ENCODE measurements at places on chromosomes 7 and 10.

DNA sequence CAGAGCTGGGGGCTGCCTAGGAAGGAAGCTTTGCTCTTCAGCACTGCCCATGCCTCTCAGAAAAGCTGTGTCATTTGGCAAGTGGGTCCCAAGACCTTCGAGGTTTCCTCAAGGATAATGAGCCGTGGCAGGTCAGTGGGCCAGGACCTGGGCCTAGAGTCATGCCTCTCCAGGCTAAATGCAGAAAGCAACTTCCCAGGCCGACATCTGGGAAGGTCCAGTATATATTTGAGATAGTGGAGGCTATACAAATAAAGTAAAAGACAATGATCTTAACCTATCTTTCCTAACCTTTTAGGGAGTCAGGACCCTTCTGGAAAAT, 2.4 kb upstream of the HOXA10 start:
- no peak for DNase-seq

DNA sequence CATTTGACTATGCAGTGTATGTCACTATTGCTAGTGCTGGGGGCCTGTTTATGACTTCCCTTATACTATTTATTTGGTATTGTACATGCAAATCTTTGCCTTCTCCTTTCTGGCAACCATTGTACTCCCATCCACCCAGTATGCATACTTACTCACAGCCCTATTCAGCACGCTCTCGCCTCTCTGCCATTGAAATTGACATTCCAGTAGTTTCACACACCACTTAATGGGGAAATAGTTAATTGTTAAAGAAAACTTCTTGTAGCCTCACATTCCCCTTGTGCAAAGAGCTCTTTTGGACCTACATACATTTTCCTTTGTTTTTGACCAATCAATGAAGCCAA, 9.9 kb downstream of the CLDN12 start:
- DNase-seq = no peak

DNA sequence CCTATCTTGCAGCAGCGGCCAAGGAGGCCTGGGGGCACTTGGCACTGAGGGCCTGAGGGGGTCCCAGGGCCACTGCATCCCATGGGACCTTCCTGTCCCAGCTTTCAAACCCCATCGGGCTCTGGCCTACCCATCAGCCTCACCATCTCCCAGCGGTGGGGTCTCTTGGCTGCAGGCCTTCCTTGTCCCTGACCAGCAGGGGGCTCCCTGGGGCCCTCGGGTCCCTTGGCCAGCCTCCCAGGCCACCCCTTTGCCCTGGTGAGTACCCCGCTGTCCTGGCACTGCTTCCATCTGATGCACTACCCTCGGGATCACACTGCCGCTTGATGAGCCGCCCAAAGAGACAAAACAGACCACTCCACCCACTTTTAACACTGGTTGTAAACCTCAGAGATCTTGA, 43.5 kb downstream of the YKT6 start:
- peak; percentile 33 for DNase-seq

GRCh38 chr10:93255546-93255945, 181.9 kb downstream of the CYP26A1 start:
- DNase-seq = no peak

DNA sequence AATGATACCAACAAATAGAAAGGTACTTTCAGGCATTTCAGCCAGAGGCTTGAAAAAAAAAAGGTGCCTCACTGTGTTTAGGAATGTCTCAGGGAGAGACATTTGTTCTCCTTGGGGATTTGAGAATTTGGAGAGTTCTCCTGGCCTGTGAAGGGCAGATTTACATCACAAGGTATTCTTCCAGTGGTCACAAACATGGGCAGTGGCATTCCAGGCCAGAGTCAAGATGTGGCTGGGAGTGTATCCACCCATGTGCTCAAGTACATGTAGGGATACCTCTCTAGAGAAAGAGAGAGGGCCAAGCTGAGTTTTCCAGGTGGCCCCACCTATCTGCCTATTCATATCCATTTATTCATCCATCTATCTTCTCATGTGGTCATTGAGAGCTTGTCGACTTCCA, 253.8 kb downstream of the LRMDA start:
- DNase-seq = no peak

DNA sequence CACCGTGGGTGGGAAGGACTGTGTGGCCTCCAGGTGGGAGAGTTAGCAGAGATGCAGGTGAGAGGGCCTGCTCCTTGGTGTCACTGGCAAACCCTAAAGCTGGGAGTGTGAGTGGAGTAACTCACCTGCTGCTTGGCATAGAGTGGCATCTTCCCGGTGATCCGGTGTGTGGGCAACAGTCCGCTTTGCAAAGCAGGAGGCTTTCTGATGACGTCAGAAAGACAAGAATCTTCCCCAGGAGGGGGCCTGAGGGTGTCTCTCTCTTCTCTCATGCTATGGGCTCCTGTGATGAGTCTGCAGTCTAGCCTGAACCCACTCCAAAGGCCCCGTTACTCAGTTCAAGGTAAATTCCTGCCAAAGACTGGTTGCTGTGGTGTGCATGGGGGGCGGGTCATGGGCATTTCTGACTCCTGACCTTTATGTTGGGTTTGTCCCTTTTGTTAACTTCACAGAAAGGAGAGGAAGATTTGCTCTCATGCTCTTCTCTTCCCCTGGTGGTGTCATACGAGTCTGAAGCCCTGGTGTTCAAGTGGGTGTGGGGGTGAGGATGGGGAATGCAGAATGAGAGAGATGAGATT, 187.9 kb downstream of the GATA3 start:
- no peak for DNase-seq

- DNase-seq = no peak
Observed at GRCh38 chr7:41306486-41306885, 396.4 kb downstream of the INHBA start.

- DNase-seq = no peak
Observed at GRCh38 chr7:140295224-140295738, 103.0 kb downstream of the SLC37A3 start.

DNA sequence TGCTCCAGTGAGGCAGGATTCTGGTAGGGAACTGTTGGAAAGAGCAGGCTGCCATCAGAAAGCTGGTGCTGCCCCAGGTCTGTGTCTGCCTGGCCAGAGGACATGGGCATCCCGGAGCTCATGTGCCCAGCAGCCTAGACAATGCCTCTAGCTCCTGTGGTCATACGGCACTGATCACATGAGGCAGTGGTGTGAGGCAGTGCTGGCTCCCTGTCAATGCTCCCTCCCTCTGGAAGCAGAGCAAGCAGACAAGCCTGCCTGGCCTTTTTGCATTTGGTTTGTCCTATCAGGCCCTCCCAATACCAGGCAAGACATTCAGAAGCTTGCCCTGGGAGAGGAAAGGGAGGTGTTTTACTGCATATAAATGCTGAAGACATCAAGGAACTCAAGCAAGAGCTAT, 19.5 kb upstream of the MMP21 start:
- DNase-seq = no peak

GRCh38 chr7:43295429-43295828, 183.0 kb downstream of the HECW1 start:
- no peak for DNase-seq

DNA sequence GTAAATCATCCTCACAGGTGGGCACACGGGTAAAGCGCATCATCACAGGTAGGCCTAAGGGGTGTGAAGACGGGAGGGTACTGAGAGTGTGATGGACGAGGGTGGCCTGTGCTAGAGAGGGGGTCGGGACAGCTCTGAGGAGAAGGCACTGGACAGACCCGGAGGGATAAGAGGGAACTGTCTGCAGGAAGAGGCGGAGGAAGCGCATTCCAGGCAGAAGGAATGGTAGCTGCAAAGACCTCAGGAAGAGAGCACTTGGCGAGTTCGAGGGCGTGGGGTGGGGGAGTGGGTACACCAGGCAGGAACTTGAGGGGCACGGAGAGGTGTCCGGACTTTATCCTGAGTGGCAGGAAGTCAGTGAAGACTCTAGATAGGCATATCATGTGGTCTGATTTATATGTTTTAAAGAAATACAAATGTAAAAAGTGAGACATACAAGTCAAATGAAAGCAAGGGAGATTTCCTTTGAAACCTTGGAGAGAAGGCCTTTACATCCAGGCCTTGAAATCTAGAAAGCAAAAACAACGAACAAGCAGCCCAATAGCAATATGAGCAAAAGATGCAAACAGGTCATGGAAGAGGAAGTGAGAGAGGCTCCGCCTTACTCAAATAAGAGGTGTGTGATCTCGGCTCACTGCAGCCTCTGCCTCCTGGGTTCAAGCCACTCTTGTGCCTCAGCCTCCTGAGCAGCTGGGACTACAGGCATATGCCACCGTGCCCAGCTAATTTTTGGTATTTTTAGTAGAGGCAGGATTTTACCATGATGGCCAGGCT, 3.6 kb downstream of the LHPP start:
- DNase-seq = no peak

DNA sequence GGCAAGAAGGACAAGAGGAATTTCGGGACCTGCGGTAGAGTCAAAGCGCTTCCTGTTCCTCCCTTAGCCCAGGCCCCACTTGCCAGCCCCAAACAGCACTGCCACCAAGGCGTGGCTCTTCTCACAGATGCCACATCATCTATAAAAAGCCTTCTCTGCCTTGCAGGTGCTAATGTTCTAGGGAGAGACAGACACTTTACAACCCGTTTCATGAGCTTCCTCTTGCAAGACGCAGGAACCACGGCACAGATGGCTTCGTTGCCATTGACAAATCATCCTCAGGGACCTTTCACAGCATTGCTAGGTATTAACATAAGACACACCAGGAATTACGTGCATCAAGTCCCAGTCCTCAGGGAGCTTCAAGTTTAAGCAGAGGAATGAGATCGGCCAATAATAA, 180.9 kb downstream of the JCAD start:
- DNase-seq = no peak

DNA sequence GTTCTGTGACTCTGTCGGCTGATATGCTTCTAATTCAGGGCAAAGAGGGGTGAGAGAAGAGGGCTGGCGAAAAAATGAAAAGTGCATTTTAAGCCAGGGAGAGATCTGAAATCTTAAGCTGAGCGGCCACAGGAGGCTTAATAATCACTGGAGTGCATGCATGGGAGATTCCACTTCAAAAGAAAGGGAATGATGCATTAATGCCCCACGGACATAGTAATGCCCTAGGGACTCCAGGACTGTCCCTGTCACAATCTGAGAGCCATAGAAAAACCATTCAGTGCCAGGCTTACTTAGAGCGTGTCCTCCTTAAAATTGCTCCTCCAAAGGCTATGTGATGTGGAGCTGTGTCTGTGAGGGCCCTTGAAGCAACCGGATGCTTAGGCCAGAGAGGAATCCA, 75.1 kb downstream of the NHLRC2 start:
- no peak for DNase-seq

GRCh38 chr10:118508355-118508754, 87.1 kb downstream of the PRLHR start:
- no peak for DNase-seq

- peak; percentile 31 for DNase-seq
Observed at GRCh38 chr10:100996678-100997359, 2.8 kb upstream of the LZTS2 start.

GRCh38 chr10:2576892-2577291, 490.5 kb upstream of the PFKP start:
- DNase-seq = no peak

GRCh38 chr10:77530011-77530410, 107.6 kb downstream of the KCNMA1 start:
- DNase-seq = no peak

DNA sequence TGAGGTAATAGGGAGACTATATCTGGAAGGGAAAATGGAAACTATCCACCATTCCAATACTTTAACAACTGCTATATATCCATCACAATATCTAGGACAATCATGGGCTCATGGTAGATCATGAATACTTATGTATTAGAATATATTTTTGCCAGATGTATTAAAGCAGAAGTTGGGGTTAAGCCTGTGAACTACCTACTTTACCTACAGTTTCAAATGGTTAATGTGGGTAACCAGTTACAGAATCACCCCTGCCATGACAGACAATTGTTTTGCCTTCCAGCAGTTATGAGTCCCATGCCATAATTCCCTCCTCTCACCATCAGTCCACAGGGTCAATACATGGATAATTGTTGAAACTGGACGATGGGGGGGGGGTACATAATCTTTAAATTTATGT, 29.9 kb upstream of the RAPGEF5 start:
- no peak for DNase-seq

DNA sequence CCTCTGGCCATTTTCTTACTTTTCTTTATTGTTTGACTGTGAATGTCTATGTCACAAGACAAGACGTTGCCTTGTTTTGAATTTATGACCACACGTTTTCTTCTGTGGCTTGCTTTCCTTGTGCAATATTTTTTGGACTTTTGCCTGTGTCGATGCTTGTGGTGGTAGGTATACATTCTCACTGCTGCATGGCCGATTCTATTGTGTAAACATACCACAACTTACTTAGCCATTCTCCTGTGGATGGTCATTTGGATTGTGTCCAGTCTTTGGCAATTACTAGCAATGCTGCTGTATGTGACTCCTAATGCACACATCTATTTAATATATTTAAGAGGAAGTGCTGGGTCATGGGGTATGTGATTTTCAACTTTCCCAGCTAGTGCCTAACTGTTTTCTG, 18.0 kb upstream of the DLG5 start:
- DNase-seq = no peak

DNA sequence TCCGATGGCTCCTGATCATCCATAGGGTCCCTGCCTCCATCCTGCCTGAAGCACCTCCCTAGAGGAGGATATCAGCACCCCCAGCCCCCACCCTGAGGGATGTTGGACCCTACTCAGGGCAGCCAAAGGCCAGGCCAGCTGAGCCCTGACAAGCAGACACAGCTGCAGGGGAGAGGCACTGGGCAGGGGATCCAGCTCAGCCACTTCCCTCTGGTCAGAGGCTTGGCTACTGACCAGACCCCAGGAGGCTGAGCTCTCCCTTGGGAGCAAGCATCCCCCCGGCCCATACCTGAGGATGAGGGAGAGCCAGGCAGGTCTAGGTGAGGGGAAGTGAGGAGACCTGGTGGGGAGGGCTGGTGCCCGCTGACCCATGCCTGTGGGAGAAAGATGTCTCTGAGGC, 6.6 kb downstream of the LDB3 start:
- no peak for DNase-seq

- DNase-seq = no peak
Observed at GRCh38 chr10:30763918-30764317, 134.4 kb upstream of the LYZL2 start.

GRCh38 chr7:116811768-116812167, 50.6 kb upstream of the CAPZA2 start:
- DNase-seq = no peak

DNA sequence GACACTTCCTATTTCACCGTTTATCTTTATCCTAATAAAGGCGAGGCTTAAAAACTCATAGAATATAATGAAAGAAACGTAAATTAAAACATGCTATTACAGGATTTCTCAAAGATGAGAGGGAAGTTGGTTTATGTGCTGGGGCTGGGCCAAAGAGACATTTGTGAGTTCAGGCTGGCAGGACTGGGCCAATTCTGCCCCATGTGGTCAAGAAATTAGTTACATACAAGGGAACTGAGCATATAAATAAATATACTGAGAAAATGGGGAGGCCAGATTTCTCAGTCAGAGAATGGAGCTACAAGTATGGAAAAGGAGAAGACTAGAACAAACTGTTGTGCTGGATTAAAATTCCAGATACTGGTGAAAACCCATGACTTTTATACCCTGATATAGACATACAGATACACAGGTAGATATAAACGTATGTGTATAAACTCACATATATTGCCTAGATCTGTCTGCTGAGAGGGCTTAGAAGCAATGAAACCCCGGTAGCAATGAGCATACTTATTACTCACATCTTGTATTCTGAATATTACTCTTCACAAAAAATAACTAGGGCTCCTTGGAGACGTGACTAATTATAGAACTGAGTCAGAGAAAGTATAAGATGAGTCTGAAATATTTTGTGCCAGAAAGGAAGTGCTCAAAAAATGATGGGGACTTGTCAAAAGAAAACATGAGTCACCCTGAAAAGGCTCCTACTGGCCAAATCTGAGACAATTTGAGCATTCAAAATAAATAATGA, 155.7 kb upstream of the FGFR2 start:
- no peak for DNase-seq

- no peak for DNase-seq
Observed at GRCh38 chr10:62760401-62760800, 44.1 kb upstream of the ADO start.
